ENCODE measurements at places on chromosomes 3 and 15. TPM values are rescaled to one million over a fixed set of nuclear protein-coding genes. Genes with fewer than 3 reads are reported as not detected.

The MUC20 gene
- total RNA-seq = 5.0 TPM

The FETUB gene
- total RNA-seq = not detected

DNA sequence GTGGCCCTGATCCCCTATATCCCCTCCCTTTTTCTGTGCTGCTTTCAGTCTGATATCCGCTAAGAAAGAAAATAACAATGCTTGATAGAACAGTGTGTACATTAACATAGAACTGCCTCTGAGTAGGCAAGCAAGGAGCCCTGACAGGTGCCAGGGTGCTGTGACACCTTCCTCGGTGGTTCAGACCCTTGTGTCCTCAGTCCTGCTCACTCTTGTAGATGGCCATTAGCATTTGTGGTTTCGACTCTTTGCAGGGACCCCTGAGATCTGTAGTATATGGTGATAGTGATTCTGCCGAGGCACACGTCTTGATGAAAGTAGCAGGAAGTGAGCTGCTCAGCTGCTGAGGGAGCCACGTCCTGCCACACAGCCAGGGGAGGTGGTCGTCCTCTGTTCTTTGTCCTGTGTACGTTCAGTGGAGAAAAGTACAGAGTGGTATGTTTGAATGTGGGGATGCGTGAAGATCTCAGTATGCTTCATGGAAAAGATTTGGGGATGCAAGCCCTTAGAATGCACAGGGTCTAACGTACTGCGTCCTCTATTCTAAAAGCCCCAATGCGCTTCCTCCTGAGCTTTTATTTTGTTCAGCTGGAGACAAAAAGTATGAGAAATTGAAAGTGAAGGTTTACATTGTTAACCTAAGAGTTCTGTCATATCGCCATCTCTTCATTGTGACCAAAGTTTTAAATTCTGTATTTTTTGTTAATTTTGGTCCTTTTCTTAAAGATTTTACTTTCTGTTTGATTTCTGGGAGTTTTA, 35.4 kb downstream of the PXYLP1 start:
- no peak for DNase-seq

DNA sequence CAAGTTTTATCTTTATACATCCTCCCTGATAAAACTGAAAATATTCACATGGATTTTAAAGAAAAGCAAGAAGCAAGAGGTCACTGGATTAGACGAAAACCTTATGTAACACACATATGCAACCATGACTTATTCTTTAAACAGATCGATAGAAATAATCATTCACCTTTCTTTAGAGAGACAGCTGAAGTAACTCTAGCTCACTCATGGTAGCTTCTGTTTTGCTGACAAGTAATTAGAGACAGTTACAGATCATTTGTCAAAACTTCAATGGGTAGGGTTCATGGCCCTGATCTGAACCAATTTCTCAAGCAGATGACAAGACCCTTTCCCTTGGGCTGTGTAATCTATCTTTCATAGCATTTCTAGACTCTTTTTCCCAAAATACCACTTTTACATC, 74.5 kb downstream of the PLCH1 start:
- DNase-seq = no peak

DNA sequence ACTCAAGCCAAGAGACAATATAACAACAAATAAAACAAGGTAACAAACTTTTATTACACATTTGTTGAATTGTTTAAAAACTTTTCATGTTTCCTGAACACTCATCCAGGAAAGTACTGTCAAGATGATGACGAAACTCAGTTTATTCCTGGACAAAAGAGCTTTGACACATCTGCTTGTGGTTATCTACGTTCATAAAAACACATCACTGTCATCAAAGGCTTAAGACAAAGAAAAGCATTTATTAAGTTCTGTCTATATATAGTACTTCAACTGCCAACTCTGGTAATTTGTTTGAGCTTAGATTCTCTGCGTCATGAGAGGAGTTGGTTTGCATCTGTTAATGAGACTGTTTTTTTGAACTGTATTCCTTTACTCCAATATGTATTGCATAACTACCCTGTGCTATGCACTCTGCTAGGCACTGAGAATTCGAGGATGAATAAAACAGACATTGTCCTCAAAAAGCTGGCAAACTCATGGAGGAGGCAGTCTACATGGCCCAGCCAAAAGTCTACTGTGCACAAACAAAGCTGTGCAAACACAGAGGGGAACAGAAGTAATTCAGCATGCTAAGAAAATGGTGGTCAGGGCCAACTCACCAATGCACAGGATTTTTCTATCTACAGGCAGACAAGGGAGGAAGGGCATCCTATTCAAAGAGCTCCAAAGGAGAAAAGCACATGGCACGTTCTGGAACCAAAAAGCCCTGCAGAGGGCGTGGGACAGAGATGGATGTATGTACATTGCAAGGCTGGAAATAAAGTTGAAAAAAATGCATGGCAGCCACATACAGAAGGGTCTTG, 21.5 kb downstream of the PLD1 start:
- no peak for DNase-seq

- DNase-seq = no peak
Observed at GRCh38 chr3:20147361-20147760, 38.6 kb downstream of the SGO1 start.

DNA sequence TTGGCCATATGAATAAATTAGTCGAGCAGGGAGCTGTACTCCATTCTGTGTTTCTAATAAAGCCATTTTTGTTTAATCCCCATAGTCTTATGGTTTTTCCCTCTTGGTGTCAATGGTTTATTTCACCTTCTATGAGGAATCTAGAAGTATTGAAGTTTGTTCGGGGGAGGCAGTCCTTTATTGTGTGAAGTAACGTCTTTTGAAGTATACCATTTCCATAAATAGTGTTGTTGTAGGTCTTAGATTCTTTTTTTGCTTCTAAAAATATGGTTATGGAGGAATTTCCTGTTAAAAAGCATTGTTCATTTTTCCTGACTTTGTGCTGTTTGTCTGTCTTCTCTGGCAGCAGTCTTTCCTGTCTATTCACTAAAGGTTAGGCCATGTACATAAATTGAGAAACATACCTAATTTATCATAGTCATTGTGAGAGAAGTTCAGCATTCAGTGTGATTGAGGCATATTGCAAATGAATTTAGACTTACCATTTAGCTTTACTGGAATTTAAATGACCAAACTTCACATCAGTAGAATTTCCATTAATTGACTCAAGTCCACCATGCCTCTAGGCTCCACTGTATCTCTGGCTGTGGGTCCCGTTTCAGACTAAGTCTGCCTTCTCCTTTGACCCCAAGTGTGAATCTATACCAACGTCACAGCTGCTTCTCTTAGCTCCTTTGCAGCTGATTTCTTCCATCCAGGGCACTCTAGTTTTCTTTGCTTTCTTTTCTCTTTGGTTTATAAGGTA, 37.3 kb downstream of the YEATS2 start:
- no peak for DNase-seq
